ENCODE measurements at places on chromosomes 12 and 14. TPM values are rescaled to one million over a fixed set of nuclear protein-coding genes. Genes with fewer than 3 reads are reported as not detected.

Gene VWF
- 2,328 TPM for total RNA-seq

DNA sequence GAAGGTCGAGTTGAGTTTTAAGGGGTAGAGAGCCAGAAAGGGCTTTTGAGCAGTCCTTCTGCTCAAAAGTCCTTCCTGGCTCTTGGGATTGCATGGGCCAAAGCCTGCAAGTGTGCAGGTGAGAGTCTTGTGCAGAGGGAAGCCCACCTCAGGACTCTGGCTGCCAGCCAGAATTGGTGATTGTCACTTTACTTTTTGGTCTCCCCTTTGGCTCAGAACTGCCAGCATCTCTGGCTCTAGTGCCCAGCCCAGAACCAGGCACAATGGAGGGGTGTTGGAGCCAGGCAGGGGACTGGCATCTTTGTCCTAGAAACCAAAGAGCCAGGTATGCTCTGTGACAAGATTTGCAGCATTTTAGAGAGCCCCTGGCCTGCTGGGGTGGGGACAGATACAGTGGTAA, 23.5 kb downstream of the FAM222A start:
- no peak for DNase-seq

DNA sequence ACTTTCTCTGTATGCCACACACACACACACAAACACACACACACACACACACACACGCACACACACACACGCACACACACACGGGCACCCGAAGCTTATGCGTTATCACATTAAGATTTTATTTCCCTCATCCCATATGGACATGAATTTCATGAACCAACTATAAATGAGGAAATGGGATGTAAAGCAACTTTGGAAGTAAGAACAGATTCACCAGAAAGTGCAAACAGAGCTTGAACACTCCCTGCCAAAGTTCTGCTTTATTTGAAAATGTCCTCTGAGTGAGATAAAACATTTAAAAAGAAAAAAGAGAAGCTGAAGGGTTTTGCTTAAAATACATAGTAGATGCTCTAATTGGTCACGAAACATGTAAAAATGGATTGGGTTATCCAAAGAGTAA, 90.4 kb upstream of the OTX2 start:
- DNase-seq, result no peak

Gene SYNE3
- total RNA-seq, result 18.8 TPM

GRCh38 chr12:62802984-62803383, 132.0 kb downstream of the PPM1H start:
- DNase-seq, result no peak

Gene KRT86
- total RNA-seq, result not detected

DNA sequence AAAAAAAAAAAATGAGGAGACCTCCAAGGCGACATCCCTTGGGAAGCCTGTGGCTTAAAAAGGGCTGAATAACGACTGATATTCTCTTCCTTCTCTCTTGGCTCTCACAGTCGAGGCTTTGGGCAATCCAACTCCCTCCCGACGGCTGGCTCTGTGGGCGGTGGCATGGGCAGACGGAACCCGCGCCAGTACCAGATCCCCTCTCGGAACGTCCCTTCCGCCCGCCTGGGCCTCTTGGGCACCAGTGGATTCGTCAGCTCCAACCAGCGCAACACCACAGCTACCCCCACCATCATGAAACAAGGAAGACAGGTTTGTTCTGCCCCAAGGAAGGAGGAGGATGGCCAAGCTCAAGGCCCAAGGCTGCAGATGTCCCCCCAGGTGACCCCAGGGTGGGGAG, 127.8 kb downstream of the GCH1 start:
- no peak for DNase-seq

GRCh38 chr14:34781242-34781641, 66.8 kb upstream of the CFL2 start:
- peak; percentile 95 for DNase-seq

- no peak for DNase-seq
These were observed 375.0 kb downstream of the TRHDE start for GRCh38 chr12:72647139-72647538.

DNA sequence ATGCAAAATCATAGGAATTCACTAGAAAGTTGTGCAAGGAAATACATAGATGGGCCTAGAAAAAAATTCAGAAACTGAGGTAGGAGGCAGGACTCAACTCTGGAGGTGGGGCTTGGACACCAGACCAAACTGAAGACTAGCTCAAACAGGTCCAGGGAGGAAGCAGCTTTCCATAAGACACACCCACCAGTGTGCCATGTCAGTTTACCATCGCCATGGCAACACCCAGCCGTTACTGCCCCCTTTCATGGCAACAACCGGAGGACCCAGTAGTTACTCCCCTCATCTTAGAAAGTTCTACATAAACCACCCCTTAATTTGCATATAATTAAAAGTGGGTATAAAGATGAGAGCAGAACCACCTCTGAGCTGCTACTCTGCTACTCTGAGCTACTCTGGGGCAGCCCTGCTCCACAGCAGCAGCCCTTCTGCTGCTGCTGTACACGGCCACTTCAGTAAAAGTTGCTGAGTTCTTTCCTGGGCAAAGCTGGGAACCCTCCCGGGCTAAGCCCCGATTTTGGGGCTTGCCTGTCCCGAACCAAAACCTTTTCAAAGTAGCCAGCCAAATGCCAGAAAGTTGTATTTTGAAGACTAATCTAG, 30.8 kb upstream of the NINJ2 start:
- DNase-seq, result no peak

DNA sequence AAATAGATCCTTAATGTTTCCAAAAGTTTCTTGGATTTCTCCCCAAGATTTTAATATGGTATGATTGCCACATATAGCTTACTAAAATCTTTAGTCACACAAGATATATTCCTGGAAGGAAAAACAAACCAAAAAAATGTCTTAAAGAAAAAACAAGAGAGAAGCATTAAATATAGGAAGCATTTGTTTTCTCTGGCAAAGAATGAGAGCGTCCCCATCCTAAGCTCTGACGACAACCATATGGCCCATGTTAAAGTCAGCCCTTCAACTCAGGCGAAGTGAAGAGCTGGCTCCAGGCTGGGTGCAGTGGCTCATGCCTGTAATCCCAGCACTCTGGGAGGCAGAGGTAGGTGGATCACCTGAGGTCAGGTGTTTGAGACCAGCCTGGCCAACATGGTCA, 35.6 kb downstream of the GCH1 start:
- peak; percentile 48 for DNase-seq

Gene PROX2
- total RNA-seq, result not detected

DNA sequence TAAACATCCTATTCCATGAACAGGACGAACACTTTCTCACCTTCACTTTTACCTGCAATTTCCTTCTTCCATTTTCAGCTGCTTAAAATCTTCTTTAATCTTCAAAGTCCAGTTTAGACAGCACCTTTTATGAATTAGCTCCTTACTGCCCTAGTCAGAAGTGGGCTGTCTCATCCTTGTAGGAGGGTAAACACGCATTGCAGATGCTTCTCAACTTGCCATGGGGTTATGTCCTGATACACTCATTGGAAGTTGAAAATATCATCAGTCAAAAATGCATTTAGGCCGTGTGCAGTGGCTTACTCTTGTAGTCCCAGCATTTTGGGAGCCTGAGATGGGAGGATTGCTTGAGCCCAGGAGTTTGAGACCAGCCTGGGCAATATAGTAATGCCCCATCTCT, 35.2 kb downstream of the HMGA2 start:
- no peak for DNase-seq

- no peak for DNase-seq
These were observed 1406.1 kb downstream of the LRFN5 start for GRCh38 chr14:43012817-43013216.

GRCh38 chr12:32270818-32271710, 128.3 kb upstream of the FGD4 start:
- DNase-seq, result peak; percentile 79

Gene CLEC2A
- not detected for total RNA-seq

DNA sequence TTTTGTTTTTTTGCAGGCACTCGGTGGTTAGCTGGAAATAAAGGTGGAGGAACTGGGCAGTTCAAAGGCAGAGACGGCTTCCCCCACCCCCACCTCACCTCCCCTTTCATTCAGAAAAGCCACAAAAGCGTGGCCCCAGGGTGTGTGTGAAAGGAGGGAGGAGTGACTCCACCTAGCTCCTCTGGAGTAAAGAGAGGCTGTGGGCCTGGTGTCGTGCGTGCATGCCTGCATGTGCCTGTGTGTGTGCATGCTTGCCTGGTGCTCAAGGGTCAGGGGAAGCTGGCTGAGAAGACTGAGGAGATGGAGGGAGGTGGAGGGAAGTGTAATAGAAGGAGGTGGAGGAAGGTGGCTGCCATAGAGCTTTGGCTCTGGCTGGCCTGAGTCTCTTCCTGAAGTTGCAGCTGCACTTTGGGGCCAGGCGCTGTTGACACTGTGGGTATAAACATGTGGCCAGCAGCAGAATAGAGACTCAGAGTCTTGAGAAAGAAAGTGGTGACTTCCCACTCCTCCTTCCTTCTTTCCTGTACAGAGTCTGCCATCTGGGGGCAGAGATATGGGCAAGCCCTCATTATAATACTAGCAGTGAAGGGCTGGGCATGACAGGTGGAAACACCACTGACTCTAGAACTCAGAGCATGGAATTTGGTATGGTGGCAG, 36.9 kb upstream of the SINHCAF start:
- DNase-seq, result no peak

- no peak for DNase-seq
These were observed 614.3 kb upstream of the MIS18BP1 start for GRCh38 chr14:45867046-45867894.

DNA sequence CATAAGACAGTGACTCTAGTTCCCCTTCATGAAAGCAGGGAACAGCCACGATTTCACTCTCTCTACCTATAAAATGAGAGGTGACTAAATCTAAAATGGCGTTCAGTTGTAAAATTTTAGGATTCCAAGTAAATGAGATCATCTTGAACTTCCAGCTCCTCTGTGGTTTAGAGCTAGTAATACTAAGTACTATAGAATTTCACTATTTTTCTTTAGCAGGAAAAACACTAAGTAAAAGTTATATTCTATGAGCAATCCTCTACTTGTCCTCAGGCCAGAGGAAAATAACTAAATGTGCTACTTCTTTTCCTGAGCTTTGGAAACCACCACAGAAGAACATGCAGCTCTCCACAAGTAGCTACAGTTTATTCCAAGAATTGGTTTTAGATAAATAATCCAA, 55.6 kb downstream of the NIN start:
- peak; percentile 53 for DNase-seq

GRCh38 chr12:100671396-100672074, 98.1 kb downstream of the GAS2L3 start:
- DNase-seq, result no peak

- no peak for DNase-seq
These were observed 611.1 kb downstream of the AACS start for GRCh38 chr12:125676366-125676765.

Gene TRPV4
- total RNA-seq, result 12.3 TPM

Gene CLEC4D
- not detected for total RNA-seq

DNA sequence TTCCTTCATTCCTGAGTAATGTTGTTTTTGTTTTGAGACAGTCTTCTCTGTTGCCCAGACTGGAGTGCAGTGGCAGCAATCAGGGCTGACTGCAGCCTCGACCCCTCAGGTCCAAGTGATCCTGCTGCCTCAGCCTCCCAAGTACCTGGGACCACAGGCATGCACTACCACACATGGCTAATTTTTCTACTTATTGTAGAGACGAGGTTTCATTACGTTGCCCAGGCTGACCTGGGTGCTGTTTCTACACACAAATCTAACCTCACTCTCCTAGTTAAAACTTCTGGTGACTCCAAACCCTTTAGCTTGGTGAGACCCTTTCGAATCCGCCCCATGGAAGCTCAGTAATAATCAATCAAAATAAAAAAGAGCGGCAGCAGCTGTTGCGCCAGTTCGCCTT, 1.3 kb downstream of the TMEM116 start:
- DNase-seq, result no peak

GRCh38 chr14:85873006-85873405, 343.1 kb downstream of the FLRT2 start:
- no peak for DNase-seq

DNA sequence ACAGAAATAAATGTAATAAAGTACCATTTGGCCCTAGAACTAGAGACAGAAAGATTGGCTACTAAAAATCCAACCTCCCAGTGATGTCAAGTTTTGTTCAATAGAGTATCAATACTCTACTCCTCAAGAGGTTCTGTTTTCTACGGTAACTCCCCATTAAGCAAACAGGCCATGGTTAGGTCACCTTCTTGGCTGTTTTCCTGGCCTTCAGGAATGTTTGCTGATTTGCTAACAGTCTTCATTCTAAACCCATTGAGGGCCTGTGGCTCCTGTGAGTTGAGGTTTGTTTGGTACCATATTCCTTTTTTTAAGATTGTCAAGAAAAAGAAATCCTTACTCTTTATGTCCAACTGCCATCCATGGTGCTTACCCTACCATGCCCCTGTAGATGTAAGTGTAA, 1022.0 kb upstream of the TMEM132C start:
- DNase-seq, result no peak

DNA sequence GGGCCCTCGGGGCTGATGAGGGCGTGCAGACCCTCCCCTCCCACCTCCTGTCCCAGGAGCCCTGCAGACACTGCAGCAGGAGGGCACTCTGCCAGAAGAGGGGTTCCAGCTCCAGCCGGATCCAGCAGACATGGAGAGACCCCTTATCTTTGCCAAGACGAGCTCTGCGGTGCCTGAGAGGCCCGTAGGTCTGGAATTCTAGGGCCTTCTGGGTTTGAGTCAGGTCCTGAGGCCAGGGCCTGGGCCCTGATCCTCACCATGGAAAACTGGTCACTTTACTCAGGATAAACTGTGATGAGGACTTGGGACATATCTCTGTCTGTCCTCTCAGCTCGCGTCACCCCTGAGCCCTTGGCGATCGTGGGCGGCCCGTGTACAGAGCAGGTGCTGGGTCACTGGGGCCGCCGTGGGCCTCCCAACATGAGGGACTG, 13.8 kb downstream of the MEG3 start:
- no peak for DNase-seq

Gene CLEC1B
- not detected for total RNA-seq

Gene STYK1
- 15.2 TPM for total RNA-seq

Gene FOXG1
- not detected for total RNA-seq

GRCh38 chr12:123351349-123351748, 13.3 kb downstream of the SBNO1 start:
- no peak for DNase-seq

Gene KRT77
- not detected for total RNA-seq

GRCh38 chr12:107605293-107605692, 80.3 kb upstream of the PWP1 start:
- no peak for DNase-seq

Gene ATP6V1D
- total RNA-seq, result 63.1 TPM

DNA sequence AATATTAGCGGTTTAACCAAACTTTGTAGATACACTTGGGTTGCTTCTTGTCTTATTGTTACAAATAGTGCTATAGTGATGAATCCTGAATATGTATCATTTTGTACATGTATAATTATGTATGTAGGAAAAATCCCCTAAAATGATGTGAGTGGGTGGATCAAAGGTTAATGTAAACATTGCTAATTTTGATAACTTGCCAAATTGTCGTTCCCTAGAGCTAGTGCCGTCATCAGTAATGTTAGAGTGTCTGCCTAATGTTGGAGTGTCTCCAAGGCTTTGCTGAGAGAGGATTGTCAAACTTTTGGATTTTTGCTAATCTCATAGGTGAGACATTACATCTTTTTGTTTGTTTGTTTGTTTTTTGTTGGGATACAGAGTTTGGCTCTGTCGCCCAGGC, 44.4 kb downstream of the AEBP2 start:
- peak; percentile 24 for DNase-seq

GRCh38 chr12:19052689-19053088, 76.8 kb upstream of the PLEKHA5 start:
- peak; percentile 54 for DNase-seq
